ENCODE measurements at places on chromosomes 16 and 17. TPM values are rescaled to one million over a fixed set of nuclear protein-coding genes. Genes with fewer than 3 reads are reported as not detected.
A peak's percentile ranks its signal among the peaks of the same experiment; 100 is the strongest.

DNA sequence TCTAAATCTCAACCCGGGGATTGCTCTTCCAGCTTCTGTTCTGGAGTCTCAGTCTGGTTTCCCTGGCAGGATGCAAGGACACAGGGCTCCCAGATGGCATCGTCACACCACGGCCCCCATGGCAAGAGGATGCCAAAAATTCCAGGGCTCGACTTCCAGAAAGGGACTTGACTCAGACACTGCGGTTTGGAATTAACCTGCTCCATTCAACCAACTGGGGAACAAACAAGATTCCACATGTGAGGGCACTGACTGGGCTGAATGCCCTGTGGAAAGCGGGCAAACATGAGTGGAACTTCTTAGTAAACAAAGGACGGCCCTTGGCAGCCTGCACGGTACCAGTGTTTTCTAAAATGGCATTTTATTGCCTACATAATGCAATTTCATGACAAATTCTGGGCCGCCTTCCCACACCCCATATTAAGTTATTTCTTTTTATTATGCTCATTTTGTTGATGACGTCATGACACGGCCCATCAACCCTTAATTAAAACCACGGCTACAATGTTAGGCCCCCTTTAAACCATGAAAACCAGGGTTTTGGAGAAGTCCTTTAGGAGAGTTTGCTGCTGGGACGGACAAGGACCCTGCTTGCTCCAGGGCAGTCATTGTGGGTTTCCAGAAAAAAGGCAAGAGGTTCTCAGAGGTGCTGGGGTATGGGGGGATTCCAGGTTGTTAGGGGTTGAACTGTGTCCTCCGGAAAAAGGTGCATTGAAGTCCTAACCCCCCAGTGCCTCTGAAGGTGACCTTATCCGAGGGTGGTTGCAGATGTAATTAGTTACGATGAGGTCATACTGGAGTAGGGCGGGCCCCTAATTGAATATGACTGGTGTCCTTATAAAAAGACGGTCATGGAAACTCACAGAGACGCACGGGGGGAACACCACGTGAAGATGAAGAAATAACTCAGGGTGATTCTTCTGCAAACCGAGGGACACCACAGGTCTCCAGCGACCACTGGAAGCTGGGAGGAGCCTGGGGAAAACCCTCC is 205.6 kb downstream of the FOXL1 start:
- no peak for DNase-seq

GRCh38 chr17:36482611-36483504 is 3.6 kb upstream of the ZNHIT3 start:
- peak; percentile 98 for DNase-seq

PPP1R27 gene
- not detected for total RNA-seq

- no peak for DNase-seq
These were observed 6.2 kb upstream of the DUSP14 start for GRCh38 chr17:37483311-37484039.

DNA sequence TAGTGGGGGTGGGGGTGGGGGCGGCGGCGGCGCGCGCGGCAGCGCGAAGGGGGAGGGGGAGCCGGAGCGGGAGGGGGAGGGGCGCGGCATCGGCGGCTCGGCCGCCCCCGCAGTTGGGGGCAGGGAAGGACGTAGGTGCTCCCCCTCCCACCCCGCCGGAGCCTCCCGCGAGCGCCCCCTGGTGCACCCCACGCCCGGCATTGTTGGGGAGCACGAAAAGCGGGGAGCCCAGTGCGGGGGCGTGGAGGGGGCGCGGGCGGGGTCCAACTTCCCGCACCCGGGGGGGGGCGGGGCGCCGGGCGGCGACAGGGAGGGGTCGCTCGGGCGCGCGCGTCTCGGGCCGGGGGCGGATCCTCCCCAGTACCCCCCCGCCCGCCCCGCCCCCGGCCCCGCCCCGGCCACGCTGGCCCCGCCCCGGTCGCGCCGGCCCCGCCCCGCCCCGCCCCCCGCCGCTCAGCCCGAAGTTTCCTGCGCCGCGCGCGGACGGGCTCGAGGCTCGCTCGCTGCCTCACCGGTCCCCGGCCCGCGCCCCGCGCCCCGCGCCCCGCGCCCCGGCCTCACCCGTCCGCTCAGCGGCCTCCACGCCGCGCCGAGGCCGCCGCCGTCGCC is at the start of gene CACNA1H:
Gene CACNA1H (plus strand): TSS at position 456 of the 609 bp plus-strand sequence. CDS start 632 bp downstream, outside the sequence.
- DNase-seq = peak; percentile 82

- peak; percentile 72 for DNase-seq
These were observed 46.6 kb downstream of the NOG start for GRCh38 chr17:56640116-56640515.

CHST5 gene
- 1.1 TPM for total RNA-seq

GRCh38 chr16:85134076-85134788 is 22.0 kb upstream of the CIBAR2 start:
- DNase-seq = no peak

- DNase-seq = peak; percentile 92
These were observed 34.7 kb downstream of the MYO18A start for GRCh38 chr17:29145289-29146073.

DNA sequence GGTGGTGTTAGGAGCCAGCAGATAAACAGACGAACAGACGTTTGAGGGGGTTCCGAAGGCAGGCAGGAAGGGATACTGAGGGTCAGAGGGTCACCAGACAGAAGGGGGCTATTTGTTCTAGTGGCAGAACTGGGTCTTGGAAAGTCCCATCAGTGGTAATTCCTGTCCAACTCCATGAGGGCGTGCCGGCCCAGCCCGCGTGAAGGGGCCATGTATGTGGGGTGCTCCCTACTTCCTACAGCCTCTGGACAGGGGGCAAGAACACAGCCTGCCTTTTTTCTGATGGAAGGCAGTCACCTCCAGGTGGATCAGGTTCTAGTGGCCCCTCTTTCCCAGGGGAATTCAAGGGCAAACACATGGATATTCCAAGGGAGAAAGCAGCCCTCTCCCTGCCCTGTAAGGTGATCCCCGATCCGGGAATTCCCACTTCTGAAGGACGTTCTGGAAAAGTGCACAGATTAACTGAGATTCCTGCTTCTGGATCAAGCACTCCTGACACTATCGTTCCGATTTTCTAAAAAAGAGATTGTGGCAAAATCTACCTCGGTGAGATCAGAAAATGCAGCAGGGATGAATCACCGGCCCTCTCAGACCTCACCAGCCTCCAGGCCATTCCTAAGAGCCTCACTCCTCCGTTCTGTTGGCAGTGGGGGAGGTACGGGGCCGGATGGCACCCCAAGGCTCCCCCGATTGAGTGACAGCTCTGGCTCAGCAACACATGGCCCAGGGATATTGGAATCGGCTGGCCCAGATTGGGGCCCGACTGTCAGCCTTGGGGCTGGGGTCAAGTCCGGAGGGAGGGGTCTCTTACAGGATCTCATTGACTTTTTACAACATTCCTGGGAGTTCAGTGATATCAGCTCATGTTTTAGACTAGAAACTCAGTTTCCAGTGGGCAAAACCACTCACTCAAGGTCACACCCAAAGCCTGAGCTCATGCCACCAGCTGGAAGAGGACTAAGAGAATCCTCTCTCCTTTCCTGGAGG is 12.4 kb downstream of the STX1B start:
- DNase-seq = no peak

DNA sequence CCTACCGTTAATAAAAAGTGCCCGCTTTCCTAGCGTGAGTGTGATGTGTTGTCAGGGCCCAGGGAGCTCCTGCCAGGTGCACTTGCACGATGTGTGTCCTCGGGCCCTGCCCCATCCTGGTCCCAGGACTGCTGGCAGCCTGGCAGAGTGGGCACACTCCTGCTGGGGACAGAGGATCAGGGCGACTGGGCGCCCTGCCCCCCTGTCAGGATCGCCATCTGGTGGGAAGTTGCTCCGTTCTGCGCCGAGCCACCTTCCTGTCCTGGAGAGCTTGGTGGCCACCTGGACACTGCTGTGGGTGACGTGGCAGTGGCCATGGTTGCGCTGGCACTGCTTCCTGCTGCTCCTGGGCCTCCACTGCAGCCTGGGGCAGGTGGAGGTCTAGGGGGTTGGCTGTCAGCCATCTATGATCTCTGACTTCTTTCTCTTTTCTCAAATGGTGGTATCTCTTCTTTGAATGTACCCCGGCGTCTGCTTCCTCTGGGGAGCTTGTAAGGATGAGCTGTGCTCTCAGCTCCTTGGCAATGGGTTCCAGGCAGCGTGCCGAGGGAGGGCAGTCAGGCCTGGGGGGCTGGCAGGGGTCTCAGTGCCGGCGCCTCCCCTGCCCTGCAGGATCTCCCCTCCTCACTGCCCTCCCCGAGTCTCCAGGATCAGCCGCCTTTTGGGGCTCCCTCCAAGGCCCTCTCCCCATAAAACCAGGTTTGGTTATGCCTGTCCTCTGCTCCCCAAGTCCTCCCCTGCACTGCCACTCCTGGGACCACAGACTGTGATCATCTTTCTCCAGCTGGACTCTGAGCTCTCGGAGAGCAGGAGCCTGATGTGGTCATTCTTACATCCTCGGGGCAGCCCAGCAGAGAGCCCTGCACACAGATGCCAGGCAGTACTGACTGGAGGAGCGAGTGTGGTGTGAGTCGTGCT is 76.9 kb downstream of the AMFR start:
- DNase-seq = no peak

ERCC4 gene
- total RNA-seq = 14.9 TPM

NPIPA7 gene
- total RNA-seq = 10.7 TPM

GRCh38 chr17:50239937-50240336 is 34.3 kb upstream of the TMEM92 start:
- DNase-seq = no peak
